ENCODE measurements at places on chromosomes 16 and 17. TPM values are rescaled to one million over a fixed set of nuclear protein-coding genes. Genes with fewer than 3 reads are reported as not detected.

GRCh38 chr17:49372425-49372824 is 10.4 kb upstream of the ZNF652 start:
- H3K27ac ChIP-seq: no peak overlapping the region
- no peak overlapping the region for H3K4me3 ChIP-seq
- H3K27me3 ChIP-seq: no peaks in the 10 kb centered on the region
- peaks cover 37% of the 10 kb centered on the region for H3K4me1 ChIP-seq
- DNase-seq: no peak
- H3K36me3 ChIP-seq: no peaks in the 10 kb centered on the region

EPN3 gene
- polyA plus RNA-seq: 2.2 TPM

DNA sequence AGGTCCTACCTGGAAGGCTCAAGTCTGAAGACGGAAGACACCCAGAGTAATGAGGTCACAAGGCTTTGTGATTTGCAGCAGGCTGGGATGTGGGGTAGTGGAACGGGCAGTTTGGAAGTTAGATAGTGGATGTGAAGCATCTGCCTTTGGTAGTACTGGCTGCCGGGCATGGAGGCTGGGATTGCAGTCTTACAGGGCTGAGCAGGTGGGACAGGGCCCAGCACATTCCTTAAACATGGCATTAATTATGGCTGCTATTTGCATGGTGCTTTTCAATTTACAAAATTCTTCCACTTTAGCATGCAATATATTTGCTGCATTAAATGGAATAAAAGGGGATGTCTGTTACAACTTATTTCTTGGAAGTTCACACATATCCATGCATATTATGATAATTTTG is 161.2 kb downstream of the UTP18 start:
- no peak for DNase-seq
- peaks cover 6% of the 10 kb centered on the region for H3K4me1 ChIP-seq
- H3K27ac ChIP-seq: no peak overlapping the region

MSLN gene
- not detected for polyA plus RNA-seq

- DNase-seq: no peak
- H3K27me3 ChIP-seq: no peaks in the 10 kb centered on the region
- 0 out of 2 replicates have a peak, but pooled peaks cover 14% of the 10 kb centered on the region for H3K36me3 ChIP-seq
- H3K4me1 ChIP-seq: no peaks in the 10 kb centered on the region
- no peak overlapping the region for H3K27ac ChIP-seq
Measured at GRCh38 chr16:56399047-56399446, 26.3 kb downstream of the AMFR start.

DNA sequence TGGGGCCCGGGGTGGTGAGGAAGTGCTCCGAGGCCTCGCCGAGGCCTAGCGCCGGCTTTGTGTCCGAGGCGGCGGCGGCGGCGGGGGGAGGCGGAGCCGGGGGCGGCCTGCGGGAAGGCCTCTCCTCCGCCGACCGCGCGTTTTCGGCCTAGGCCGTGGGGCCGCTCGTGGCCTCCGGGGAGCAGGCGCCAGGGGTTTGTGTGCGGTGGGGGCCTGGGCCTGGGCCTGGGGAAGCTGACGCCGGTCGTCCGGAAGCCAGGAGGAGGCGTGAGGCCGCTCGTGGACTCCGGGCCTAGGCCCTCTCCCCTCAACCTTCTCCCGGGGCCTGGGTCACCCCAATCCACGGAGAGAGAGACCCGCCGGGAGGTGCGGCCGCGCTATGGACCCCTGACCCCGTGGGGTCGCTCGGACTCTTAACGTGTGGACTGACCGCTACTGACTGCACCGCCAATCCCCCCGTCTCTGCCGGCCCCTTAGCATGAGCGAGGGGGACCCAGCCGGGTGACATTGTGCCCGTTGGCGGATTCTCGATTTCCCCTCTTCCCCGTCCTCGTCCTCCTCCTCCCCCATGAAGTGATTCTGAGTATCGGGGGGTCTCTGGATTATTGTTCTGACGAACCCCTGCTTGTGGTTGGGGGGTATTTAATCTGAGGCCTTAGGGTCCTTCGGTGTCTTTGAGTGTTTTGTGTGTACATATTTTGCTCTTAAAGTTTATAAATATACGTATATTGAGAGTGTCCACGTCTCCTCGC is 660 bp downstream of the RBBP6 start:
- no peaks in the 10 kb centered on the region for H3K27me3 ChIP-seq
- peaks cover 29% of the 10 kb centered on the region for H3K4me1 ChIP-seq
- H3K27ac ChIP-seq: peak overlapping the region; percentile 97
- H3K4me3 ChIP-seq: peak overlapping the region; percentile 97

DNA sequence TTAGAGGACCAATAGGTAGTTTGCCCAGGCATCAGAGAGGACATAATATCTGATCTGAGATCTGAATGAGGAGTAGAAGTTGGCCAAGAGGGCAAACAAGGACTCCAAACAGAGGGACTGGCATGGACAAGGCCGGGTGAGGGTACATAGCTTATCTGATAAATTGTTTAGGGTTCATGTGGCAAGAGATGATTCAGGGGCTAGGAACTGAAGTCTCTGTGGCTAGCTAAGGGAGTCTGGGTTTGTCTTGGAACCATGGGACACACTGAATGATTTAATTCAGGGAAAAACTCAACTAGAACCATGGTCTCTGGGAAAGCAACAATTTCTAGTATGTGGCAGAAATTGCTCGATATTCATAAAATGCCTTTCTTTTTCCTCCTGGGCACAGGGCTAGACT is 4.1 kb upstream of the AQP8 start:
- H3K27me3 ChIP-seq: no peaks in the 10 kb centered on the region
- no peak overlapping the region for H3K4me3 ChIP-seq
- no peak overlapping the region for H3K27ac ChIP-seq
- H3K36me3 ChIP-seq: no peaks in the 10 kb centered on the region

DNA sequence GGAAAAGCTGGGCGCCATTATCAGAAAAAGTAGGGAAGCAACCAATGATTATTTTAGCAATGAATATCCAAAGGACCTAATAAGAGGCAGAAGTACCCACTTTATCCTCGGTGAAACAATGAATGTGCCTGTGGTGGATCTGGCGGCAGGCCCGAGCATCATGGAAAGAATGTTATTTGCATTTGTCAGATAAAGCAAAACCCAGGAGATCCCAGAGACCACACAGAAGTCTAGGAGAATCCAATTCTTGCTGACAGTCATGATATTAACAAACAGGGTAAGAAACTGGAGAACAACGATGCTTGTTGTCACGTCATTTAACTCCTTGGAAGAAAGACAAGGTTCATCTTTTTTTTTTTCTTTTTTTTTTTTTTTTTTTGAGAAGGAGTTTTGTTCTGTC is 12.0 kb upstream of the TNRC6A start:
- H3K27ac ChIP-seq: no peak overlapping the region
- no peaks in the 10 kb centered on the region for H3K4me1 ChIP-seq
- no peaks in the 10 kb centered on the region for H3K27me3 ChIP-seq

DNA sequence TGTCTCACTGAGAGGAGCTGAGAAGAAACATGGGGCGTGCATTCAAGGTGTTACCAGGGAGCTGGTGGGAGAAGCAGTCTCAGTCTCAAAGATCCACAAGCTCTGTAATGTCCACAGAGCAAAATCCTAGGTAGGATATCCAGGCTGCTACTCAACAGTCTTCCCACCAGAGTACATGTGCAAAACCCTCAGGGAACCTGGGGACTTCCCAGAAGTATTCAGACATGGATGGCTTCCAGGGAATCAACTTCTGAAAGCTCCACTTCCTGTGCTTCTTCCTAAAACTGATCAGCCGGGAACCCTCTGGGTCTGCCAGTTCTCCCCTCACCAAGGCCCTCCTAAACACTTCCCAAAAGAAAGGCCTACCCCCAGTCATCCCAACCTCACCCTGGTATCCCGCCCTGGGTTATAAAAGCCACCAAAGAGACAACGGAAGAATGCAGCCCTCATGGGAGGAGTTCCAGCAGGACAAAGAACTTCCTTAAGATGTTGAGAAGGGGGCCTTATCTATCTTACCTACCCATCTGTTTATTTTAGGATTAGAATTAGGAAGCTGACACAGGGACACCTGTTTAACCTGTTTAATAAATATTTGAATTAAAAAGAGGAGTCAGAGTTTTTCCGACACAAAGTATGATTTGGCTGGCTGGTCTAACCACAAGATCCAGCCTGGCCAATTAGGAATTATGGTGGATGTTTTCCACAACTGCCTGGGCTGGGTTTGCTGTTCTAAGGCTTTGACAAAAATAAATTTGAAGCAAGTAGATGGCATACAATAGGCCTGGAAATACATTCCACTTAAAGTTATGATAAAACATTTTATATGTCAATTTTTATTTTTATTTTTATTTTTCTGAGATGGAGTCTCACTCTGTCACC is 37.0 kb downstream of the CUEDC1 start:
- H3K27ac ChIP-seq: 0 out of 2 replicates have a peak overlapping the region, but pooled peaks have one; percentile 1
- H3K4me1 ChIP-seq: peaks cover 27% of the 10 kb centered on the region
- H3K4me3 ChIP-seq: no peak overlapping the region
- no peaks in the 10 kb centered on the region for H3K36me3 ChIP-seq
- no peak for DNase-seq
- H3K27me3 ChIP-seq: no peaks in the 10 kb centered on the region

DNA sequence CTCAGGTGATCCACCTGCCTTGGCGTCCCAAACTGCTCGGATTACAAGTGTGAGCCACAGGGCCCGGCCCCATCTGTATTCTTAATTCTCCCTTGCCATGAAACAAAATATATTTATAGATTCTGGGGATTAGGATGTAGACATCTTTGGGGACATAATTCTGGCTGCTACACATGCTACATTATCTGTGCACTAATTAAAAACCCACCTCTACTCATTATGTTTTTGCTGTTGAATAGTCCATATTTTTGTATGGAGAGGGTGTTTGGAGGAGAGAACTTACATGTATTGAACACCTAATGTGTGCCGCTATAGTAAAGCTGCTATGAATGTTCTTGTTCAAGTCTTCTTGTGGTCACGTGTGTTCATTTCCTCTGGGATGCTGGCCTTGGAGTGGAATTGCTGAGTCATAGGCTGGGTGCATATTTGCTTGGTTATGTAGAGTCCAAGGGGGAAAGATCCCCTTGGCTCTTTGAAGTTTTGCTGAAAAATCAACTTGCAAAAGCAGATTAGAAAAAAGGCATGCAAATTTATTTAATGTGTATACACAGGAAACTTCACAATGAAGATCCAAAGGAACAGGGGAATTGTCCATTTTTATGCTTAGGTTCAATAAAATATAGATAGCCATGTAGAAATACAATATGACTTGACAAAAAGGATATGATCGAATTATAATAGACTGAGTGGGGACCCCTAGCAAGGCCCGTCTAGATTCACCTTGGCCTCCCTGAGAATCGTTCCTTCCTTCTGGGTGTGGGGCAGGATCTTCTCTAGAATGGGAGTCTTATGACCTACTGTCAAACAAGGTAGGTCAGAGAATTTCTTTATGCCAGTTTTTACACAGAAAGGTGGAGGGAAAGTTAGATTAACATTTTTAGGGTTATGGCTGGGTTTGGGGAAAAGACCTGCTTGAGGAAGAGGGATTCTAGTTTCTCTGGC is 42.1 kb upstream of the GPRC5B start:
- H3K27me3 ChIP-seq: no peaks in the 10 kb centered on the region
- no peak for DNase-seq
- H3K36me3 ChIP-seq: no peaks in the 10 kb centered on the region
- peaks cover 7% of the 10 kb centered on the region for H3K4me1 ChIP-seq
- no peak overlapping the region for H3K27ac ChIP-seq

ZMYND15 gene
- 0.21 TPM for polyA plus RNA-seq

DNA sequence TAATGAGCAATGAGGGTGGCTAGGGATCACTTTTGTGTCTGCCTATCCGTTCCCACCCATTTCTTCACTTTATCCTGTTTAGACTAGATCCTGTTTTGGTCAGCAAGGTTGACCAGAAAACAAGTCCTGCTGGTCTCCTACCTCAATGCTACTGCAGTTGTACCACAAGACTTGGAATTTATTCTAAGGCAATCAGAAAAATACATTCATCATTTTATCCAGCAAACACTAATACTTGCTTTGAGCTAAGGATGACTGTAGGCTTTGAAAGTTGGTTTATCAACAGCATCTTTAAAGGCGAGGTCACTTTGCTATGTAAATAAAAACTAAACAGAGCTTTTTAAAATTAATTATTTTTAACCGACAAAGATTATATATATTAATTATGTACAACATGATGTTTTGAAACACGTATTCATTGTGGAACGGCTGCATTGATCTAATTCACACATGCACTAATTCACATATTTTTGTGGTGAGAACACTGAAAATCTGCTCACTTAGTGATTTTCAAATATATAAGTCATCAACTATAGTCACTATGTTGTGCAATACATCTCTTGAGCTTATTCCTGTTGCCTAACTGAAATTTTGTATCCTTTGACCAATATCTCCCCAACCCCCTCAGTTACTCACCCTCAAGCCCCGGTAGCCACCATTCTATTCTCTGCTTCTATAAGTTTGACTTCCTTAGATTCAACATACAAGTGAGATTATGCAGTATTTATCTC is 125.9 kb upstream of the HS3ST3A1 start:
- H3K27me3 ChIP-seq: no peaks in the 10 kb centered on the region
- no peaks in the 10 kb centered on the region for H3K4me1 ChIP-seq
- H3K36me3 ChIP-seq: no peaks in the 10 kb centered on the region

GRCh38 chr16:71746442-71747046 is 22.0 kb upstream of the PHLPP2 start:
- H3K4me1 ChIP-seq: no peaks in the 10 kb centered on the region
- no peak overlapping the region for H3K27ac ChIP-seq
- H3K4me3 ChIP-seq: no peak overlapping the region
- H3K36me3 ChIP-seq: peaks cover 17% of the 10 kb centered on the region
- DNase-seq: peak; percentile 72

GRCh38 chr17:47280072-47280811 is 26.6 kb downstream of the ITGB3 start:
- no peak overlapping the region for H3K27ac ChIP-seq
- no peaks in the 10 kb centered on the region for H3K27me3 ChIP-seq
- no peaks in the 10 kb centered on the region for H3K36me3 ChIP-seq

GRCh38 chr16:89210165-89210903 is 7.2 kb upstream of the ZNF778 start:
- H3K27ac ChIP-seq: no peak overlapping the region
- DNase-seq: no peak
- H3K36me3 ChIP-seq: no peaks in the 10 kb centered on the region
- no peaks in the 10 kb centered on the region for H3K27me3 ChIP-seq
- no peaks in the 10 kb centered on the region for H3K4me1 ChIP-seq

SLC13A2 gene
- polyA plus RNA-seq: not detected

TCAP gene
- polyA plus RNA-seq: 0.80 TPM

DNA sequence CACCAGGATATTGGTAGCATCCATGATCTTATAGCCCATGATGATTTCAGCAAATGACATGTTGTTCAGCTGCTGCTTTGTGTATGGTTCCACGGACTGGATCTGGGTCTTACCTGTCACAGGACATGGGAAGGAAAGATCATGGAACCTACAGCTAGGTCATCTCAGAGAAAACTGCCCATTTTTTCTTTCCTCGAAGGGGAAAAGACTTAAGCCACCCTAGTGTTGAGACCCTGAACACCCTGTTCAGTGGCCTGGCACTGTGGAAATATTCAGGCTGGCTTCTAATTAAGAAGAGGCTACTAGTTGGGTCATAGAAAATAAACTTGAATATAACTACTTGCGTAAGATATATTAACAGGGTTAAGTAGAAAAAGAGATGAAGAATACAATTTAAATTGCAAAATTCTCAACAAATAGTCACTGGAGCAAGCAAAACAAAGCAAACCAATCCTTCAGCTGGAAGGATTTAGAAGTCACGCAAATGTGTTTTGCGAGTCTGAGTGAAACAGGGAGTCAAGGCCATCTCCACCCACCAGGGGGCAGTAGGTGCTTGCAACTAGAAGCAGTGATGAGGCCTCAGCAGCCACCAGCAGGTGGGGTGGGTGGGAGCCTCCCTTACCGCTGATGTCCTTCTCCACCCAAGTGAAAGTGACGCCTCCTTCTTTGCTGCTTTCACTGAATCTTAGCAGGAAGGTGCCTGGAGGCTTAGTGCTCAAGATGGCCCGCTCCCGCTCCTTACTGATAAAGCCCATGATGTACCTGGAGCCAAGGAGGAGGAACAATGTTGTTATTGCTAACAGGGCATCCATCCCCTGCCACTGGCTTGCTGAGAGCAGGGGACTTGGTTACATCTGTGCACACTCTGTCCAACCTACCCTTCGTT is 34.3 kb downstream of the STAT5A start:
- H3K27me3 ChIP-seq: no peaks in the 10 kb centered on the region
- peak overlapping the region; percentile 67 for H3K27ac ChIP-seq
- H3K4me1 ChIP-seq: peaks cover 9% of the 10 kb centered on the region
- H3K36me3 ChIP-seq: peaks cover 19% of the 10 kb centered on the region
- DNase-seq: peak; percentile 98
